ENCODE measurements at places on chromosomes 13 and 19. TPM values are rescaled to one million over a fixed set of nuclear protein-coding genes. Genes with fewer than 3 reads are reported as not detected.

GRCh38 chr13:42769650-42770049 is 11.7 kb upstream of the FAM216B start:
- no peak for DNase-seq

DNA sequence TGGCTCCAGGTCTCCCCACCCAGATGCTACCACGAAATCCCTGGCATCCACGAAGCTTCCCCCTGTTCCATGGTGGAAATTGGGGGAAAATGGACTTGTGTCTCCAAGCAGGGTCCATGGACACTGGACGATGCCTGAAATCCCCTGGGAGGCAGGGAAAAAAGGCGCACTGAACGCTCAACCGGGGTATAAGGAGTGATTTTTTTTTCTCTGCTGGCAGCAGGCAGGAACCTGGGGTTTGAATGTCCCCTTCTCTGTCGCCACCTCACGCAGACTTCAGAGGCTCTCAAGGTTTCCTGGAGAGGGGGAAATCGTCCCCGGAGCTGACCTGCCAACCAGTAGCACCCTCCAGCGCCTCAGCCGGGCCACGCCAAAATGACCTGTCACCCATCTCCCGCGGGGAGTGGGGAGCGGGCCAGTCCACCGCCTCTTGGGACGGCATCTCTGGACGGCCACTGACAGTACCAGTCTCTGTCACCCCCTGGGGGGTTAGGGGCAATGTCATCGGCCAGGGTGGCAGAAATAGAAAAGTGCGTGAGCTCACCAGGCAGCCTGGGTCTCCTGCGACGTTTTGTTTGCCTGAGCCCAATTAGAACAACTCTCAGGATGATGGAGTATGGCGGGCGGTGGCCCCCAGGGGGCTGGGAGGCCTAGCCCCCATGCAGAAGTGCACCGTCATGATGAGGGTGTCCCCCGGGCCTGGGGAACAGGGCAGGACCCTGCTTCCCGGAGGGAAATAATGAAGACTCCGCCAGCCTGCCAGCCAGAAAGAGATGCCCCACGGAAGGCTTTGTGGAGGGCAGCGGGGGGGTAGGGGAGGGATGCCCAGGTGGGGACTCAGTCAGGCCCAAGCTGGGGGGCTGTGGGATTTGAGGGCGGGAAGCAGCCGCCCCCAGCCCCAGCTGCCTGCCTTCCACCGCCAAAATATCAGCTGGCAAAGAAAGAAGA is 2.6 kb downstream of the PTPRS start:
- no peak for DNase-seq

The ZNF583 gene
- total RNA-seq = 5.3 TPM

The ATP4A gene
- total RNA-seq = not detected

The ZNF649 gene
- total RNA-seq = 8.1 TPM

The PLK5 gene
- total RNA-seq = not detected
